ENCODE measurements at places on chromosomes 2 and 18. TPM values are rescaled to one million over a fixed set of nuclear protein-coding genes. Genes with fewer than 3 reads are reported as not detected.

GRCh38 chr2:142140434-142140845 lies 9.6 kb upstream of the LRP1B start:
- DNase-seq = no peak

GRCh38 chr2:148853458-148853857 lies 21.6 kb upstream of the KIF5C start:
- DNase-seq = no peak

- DNase-seq = no peak
Measured at GRCh38 chr2:241566468-241566867, 7.9 kb downstream of the BOK start.

- no peak for DNase-seq
Measured at GRCh38 chr2:56177420-56178220, 6.2 kb upstream of the CCDC85A start.

- DNase-seq = no peak
Measured at GRCh38 chr2:230216489-230216888, 3.3 kb downstream of the SP110 start.

- no peak for DNase-seq
Measured at GRCh38 chr2:133352719-133353118, 215.5 kb downstream of the NCKAP5 start.

The EPB41L3 gene
- 0.10 TPM for total RNA-seq

The LIMS2 gene
- 35.3 TPM for total RNA-seq

The CNTNAP5 gene
- total RNA-seq = not detected

The SERPINB5 gene
- not detected for total RNA-seq

Measured in activated CD8-positive, alpha-beta T cell treated with anti-CD3 and anti-CD28 coated beads, Interleukin-2, amount 10 ng/mL, durations not matched to agents 7 days and 5 days (primary cell).